ENCODE measurements at places on chromosomes 16 and 17.

DNA sequence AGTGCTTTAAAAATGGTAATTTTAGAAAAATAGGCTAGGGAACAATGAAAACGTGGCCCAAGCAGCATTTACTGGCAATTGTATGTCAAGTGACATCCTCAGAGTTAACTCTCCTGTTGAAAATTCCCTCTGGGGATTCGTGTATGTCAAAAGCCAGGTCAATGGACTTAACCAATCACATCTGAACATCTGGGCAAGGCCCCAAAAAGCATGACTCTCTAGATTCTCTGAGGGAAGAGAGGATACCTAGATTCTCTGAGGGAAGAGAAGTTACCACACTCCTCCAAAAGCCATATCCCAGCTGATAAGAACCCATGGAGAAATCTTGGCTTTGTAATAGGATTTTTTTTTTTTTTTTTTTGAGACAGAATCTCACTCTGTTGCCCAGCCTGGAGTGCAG lies 23.5 kb downstream of the NFE2L1 start:
- no peak for DNase-seq

DNA sequence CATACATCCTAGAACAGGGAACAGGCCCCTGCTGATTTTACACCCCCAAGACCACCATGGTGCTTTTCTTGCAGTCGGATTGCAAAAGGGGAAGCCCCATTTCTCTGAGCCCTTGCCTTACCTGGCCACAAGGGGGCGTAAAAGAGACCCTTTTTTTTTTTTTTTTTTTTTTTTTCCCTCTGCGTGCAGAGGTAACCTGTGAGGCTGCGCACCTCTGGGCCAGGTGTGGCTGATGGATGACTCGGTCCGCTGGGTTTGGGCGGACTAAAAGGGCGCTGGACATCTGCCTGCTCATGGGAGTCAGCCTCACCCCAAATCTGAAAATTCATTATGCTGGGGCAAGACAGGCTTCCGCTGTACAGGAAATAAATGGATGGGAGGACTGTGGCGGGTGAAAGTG lies 281.0 kb downstream of the CBLN1 start:
- no peak for DNase-seq

DNA sequence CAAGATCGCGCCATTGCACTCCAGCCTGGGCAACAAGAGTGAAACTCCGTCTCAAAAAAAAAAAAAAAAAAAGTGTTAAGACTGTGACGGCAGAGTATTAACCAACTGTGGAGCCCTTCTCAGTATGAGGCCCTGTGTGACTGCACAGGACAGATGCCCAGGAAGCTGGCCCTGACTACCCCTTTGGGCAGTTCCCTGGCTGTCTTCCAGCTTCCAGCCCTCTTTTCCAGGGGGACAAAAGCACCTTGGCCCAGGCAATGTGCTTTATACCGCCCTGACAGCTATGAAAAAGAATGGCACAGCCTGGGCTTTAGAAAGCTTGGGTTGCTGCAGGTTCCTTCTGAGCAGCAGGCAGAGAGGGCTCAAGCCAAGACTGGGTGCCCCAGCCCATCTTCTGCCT lies 61.2 kb downstream of the AKAP1 start:
- no peak for DNase-seq

DNA sequence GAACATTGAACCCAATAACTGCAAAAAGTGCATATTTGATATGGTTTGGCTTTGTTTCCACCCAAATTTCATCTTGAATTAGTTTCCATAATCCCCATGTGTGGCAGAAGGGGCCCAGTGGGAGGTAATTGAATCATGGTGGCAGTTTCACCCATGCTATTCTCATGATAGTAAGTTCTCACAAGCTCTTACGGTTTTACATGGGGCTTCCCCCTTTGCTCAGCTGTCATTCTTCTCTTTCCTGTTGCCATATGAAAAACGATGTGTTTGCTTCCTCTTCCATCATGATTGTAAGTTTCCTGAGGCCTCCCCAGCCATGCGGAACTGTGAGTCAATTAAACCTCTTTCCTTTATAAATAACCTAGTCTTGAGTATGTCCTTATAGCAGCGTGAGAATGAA lies 127.6 kb downstream of the CHD9NB start:
- no peak for DNase-seq

DNA sequence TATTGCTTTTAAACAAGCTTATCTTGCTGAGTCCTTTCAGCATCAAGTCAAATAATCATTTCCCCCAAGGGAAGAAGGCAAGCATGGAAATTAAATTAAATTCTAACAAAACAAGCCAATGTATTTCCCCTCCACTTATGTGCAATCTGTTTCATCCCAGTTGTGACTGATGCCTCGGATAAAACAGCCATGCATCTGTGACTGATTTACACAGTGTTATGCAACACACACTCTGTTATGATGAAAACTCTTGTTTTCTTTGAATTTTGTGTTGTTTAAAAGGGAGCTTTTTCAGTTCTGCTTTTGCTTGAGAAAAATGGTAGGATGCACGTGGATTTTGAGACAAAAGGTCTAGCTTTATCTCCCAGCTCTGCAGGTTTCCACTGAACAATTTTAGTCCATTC lies 32.6 kb downstream of the TMEM100 start:
- DNase-seq: no peak

GRCh38 chr17:17119533-17119932 lies 77.3 kb downstream of the MPRIP start:
- DNase-seq: no peak

GRCh38 chr17:36590082-36590481 lies 1.6 kb upstream of the DHRS11 start:
- DNase-seq: peak; percentile 87

DNA sequence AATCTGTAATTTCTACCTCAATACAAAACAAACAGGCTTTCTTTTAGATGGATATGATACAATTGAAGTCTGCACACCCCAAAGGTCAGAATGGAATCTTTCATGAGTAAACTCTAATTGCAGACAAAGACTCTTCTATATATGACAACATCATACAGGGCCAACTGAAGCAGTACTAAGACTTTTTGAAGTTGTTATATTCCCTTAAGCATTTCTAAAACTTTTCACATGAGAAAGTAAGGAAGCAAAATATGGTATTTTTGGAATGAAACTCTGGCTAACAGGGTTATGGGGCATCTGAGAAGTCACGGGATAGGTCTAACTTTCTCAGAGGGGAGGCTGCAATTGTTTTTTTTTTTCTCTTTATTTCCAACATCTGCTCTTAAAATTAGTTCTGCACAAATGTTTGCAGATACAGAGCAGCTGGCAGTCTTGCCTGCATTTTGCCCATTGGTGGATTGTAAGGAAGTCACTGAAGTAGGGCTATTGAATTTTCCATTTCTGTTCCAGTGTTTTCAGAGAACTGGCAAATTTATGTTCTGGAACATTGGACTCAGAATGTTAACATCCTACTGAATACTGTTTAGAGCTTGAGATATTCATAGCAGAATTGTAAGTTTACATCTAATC lies 59.1 kb downstream of the SSH2 start:
- DNase-seq: no peak

DNA sequence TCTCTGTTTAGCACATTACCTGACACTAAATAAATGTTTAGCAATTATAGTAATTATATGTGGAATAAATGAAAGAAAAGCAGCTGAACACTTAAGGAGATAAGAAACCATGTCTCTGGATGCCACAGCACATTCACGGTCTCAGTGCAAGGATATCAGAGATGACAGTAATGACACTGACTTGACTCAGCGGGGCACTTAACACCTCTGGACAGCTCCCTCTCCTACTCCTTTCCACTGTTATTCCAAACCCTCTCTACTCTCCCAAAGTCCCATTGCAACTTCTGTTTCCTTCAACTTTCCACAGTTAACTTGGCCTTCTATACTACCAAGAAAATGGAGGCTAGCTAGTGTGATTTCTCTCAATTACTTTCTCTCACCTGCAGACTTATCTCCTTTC lies 93.0 kb upstream of the CORO6 start:
- DNase-seq: no peak

Measured in AML-193 (cell line).